ENCODE measurements at places on chromosomes 5 and 9.
A peak's percentile ranks its signal among the peaks of the same experiment; 100 is the strongest.

GRCh38 chr9:121637713-121638220 is 13.7 kb upstream of the DAB2IP start:
- no peak for DNase-seq

DNA sequence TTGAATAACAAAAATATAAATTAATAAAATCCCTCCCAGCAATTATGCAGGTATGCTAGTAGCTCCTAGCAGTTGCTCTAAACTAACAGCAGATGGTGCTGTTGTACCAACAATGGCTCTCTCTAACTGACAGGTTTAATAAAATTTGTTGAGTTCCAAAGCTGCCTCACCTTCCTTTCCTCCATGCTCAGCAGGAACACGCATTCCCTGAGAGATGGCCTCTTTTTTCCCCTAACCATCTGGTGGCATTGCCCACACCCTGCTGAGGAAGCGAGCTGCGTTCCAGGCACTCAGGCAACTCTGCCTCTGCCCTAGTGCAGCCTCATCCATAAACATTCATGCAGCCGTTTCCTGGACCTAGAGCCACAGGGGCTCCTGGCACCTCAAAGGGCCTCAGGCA is 106.2 kb downstream of the KLHL3 start:
- no peak for DNase-seq

GRCh38 chr9:112061152-112061740 is 113.9 kb downstream of the SUSD1 start:
- DNase-seq: peak; percentile 30

DNA sequence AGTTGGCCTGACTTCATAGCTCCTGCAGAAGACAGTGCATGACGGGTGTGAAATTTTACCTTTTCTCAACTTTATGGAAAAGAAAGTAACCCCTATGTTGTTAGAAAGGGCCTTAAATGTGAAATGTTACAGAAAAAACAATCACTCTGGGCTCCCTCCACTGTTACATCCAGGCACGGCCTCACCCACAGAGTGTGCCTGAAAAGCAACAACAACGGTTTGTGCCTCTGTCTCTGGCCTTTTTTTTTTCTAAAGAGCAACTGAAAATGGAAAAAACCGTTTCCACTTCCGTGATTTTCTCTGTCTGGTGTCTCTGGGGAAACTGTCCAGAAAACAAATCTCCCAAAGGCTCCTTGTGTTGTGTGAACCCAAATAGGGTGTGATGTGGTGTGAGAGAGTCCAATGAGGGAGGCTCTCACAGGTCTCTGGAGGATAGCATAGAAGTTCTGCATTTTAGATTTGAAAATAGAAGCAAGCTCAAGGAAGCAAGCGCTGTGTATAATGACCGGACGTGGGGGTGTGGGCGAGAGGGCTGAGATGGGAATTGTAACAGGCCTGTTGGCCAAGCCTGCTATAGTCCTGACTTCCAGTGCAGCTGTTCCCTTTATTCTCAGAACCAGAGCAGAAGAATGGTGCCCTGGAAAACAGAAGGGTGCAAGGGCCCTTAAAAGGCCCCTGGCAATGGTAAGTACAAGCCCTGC is 221.8 kb upstream of the TUT7 start:
- no peak for DNase-seq

DNA sequence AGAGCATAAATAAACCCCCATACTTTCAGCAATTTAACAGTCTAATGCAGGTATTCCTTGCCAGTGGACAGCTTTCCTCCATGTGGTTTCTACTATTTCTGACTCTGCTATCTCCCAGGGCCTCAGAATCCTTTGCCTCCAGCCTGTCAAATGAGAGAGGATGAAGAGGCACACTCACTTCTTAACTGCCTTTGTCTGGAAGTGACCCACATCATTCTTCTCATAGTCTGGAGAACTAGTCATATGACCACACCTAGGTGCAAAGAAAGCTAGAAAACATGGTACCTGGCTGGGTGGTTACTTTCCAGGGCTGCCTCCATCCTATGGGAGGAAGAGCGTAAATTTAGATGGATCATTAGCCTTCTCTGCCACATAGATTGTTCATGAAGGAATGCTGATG is 22.5 kb downstream of the PALM2AKAP2 start:
- no peak for DNase-seq

- DNase-seq: no peak
Observed at GRCh38 chr9:9846557-9846956, 766.2 kb downstream of the PTPRD start.

DNA sequence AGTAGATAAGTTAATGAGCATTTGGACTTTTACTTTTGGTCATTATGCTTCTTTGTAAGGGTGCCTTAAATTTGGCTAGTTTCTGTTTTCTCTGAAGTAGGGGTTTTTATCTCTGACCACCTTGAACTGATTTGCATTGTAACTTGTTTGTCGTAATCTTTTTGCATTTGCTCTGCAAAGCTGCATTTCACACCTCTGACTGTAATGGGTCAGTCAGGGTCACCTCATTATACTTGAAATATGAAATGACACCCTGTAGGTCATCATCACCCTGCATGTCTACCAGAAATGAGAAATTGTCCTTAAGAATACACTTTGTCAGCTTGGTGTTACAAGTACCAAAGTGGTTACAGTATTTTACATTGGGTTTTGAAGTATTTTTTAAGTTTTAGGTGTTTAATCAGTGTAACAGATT is 74.0 kb downstream of the KCNN2 start:
- no peak for DNase-seq

- DNase-seq: no peak
Observed at GRCh38 chr5:10525124-10525495, 38.8 kb upstream of the ANKRD33B start.

DNA sequence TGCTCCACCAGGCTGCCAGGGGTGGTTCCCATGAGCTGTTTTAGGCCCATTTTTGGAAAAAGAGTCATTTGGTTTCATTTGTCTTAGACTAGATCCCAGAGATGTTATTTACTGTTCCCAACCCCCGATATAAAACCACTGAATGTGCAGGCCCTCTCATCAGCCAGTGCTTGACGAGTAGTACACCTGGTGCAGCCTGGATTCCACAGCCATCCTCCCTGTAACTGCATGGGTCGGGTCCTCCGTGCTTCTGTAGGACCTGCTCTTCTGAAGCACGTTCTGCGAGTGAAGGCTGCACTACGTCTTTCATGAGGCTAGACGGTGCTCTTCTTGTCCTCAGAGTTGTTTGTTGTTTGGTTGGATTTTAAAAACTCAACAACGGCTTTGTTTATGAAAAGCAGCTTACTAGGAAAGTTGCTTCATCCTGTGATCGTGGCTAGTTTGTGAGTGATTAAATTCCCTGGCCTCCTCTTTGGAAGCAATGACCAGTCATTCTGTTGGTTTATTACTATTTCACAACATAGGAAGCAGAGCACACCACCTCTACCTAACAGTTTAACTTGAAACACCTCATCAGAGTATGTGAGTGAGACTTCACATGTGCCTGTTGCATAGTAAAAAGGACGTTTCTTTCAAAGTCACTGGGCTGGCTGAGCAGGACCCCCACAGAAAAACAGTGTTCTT is 135.2 kb downstream of the AOPEP start:
- no peak for DNase-seq

GRCh38 chr5:31106278-31106677 is 87.2 kb upstream of the CDH6 start:
- DNase-seq: no peak

GRCh38 chr5:164256351-164256750 is 750.9 kb downstream of the MAT2B start:
- DNase-seq: no peak

DNA sequence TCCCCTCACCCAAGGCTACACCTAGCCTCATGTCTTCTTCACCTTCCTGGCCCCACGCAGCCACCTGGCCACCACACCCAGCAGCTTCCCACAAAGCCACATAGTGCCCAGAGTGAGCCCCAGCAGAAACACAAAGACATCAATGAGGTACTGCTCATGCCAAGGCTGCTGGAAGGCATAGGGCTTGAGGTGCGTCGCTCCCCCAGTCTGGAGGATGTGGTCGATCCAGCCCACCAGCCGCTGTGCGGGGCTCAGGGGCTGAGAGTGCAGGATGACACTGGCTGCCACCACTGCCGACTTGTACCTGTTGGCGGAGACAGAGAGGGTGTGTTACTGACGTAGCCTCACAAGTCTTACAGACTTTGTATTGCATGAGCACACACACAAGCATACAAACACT is 15.8 kb upstream of the CAPSL start:
- DNase-seq: no peak

DNA sequence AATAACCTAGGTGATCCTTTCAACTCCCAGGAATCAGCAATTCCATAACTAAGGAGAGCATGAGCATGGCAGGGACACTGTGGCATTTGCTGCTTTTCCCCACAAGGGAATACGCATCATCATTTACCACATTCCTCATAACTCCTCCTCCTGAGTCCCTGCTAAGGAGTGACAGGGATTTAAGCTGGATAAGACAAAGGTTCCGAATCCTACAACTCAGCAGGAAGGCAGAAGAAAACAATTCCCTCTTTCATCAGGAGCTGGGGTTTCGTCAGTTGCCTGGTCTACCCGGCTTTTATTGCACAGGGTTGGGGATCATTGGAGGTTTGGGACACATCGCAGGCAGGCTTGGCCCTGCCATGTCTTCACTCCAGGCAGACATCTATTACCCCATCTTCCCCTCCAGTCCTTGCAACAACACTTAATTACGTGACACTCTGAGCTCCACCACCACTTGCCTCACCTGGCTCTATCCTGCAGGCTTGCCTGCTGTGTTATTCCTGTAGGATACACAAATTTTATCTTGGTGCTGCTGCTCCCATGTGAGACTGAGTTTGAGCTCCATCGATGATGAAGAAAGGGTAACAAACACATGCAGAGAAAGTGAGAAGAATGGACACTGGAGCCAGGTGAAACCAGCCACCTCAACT is 563.0 kb upstream of the KLF4 start:
- DNase-seq: no peak

DNA sequence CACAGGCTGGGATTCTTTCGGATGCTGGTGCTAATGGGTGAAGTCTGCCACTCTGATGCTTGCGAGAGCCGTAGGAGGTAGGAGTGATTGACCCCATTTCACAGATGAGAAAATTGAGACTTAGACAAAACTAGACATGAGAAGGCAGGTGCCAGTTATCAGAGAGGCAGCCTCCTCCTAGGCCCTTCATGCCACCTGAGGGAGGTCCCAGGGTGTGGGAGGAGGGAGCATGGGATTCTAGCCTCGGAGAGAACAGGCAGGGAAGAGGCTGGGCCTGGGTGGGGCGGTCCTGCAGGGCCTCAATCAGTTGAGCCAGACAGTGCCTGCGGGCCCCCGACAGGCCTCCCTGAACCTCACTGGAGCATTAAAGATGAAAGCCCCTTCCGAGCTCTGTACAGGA is 112.4 kb downstream of the COL23A1 start:
- no peak for DNase-seq

All from activated naive CD4-positive, alpha-beta T cell treated with Interleukin-2 at 50 U/mL for 16 hours (primary cell).